ENCODE measurements at places on chromosomes 7 and 10.

- DNase-seq = no peak
These were observed 8.3 kb upstream of the NPC1L1 start for GRCh38 chr7:44549457-44549856.

DNA sequence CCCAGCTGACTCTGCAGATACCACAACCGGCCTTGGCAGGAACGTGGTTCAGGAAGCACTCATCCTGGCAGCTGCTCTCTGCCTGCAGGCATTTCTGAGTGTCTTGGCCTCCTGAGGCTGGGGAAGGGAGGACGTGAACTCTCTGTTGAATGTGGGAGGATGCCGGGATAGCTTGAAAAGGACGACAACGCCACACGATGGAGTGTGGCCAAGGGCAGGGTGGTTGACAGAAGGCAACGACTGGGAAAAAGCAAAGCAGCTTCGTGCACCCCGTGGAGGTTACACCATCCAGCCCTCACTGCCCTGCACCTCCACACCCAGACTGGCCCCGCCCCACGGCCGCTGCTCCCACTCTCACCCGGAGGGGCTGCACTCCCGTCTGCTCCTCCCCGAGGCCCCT lies 466.1 kb upstream of the FOXK1 start:
- no peak for DNase-seq

DNA sequence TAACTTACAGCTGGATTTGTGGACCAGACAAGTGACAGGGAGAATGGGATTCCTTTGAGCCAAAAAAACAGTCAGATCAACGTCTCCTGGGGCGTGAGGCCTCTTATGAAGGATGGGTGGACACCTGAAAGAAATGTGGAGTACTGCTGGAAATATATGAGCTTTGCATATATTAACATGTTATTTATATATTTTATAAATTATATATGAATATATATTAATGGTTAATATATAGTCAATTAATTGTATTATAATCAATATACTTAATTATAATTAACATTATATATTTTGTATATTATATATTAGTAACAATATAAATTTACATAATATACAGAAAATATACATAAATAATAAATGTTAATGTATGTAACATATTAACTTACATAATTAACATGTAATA lies 57.5 kb downstream of the CACNB2 start:
- DNase-seq = no peak

GRCh38 chr10:79431428-79431827 lies 14.0 kb downstream of the ZCCHC24 start:
- DNase-seq = no peak

DNA sequence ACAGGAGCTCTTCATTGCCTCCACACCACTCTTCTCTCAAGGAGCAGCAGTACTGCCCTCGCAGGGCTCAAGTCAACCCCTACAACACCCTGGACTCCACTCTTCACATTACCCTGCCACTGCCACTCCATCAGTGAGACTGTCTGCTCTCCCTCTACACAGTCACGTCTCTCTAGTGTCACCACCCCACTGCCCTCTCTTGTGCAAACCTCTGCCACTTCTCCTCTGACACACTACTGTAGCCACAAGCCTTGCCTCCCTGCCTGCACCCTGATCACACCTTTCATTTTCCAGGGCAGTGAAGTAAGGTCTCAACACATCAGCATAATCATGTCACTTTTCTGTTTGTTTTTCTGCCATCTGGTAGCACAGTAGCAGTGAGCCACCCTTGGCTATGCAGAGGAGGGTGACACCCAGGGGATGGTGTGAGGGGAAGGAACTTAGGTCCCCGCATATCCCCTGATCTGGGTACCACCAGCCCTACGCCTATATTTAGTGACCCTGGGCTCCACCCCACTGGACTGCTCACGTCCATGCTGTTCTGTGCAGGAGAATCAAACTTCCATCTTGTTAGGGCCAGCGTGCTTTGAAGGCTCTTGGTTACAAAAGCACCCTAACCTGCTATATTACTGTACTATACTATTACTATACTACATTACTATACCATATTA lies 1.6 kb downstream of the C10orf143 start:
- no peak for DNase-seq

DNA sequence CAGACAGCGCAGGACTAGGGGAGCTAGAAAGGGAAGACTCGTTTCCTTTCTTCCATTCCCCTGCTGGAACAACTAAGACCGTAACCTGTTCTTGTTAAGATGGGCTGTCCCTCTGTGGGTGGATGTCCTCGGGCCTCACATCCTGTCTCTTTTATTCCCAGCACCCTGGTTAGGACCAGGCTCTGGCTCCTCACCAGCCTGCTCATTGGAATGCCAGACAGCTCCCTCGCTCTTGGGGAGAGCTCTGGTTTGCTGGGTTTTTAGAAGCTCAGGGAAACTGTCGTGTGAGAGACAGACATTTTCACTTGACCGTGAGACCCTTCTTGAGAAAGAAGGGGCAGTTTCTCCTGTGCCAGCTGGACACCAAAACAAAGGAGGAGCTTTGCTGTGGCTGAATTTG lies 58.1 kb upstream of the HABP2 start:
- DNase-seq = no peak

GRCh38 chr10:122243550-122243949 lies 27.5 kb upstream of the BTBD16 start:
- DNase-seq = no peak

- DNase-seq = no peak
These were observed 452.6 kb downstream of the SUGCT start for GRCh38 chr7:40587419-40587818.

- DNase-seq = no peak
These were observed 18.9 kb downstream of the ZNF398 start for GRCh38 chr7:149166142-149166541.

Measured in SW 1271 (cell line).